NCI-H1694 treated with DMSO at 0.1 percent for 48 hours (cell line): ENCODE measurements at places on chromosomes 3 and 15.

- DNase-seq, result no peak
These were observed 5.6 kb downstream of the TP53BP1 start for GRCh38 chr15:43487271-43487895.

- DNase-seq, result no peak
These were observed 287.7 kb downstream of the RORA start for GRCh38 chr15:60941448-60941847.

- DNase-seq, result no peak
These were observed 2.2 kb downstream of the PLSCR1 start for GRCh38 chr3:146542179-146542578.

GRCh38 chr3:3212781-3213440 is 33.4 kb upstream of the CRBN start:
- no peak for DNase-seq

DNA sequence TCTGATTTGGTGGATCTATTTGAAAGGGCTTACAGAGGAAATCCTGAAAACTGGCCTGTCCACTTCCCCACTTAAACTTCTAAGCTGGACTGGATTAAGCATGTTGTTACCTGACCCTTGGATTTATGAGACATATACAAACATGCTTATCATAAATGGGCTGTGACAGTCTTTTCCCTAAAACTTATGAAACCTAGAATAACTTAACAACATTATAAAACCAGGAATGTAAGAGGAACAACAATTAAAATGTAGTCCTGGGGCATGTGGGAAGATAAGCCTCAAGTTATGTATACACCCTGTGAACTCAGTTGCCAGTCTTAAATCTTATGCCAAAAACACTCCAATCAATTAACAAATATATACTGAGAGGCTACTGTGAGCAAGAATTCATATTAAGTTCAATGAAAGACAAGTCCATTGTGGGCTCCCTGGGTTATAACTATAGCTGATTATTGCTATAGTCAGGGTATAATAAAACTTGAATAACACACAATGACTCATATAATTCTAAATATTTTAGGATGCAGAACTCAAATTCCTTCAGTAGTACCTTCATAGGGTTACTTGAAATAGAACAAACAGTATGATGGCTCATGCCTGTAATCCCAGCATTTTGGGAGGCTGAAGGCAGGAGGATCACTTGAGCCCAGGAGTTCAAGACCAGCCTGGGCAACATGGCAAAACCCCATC is 87.2 kb upstream of the PPIB start:
- DNase-seq, result no peak

- DNase-seq, result peak; percentile 30
These were observed 1.5 kb downstream of the TYRO3 start for GRCh38 chr15:41560572-41560874.

DNA sequence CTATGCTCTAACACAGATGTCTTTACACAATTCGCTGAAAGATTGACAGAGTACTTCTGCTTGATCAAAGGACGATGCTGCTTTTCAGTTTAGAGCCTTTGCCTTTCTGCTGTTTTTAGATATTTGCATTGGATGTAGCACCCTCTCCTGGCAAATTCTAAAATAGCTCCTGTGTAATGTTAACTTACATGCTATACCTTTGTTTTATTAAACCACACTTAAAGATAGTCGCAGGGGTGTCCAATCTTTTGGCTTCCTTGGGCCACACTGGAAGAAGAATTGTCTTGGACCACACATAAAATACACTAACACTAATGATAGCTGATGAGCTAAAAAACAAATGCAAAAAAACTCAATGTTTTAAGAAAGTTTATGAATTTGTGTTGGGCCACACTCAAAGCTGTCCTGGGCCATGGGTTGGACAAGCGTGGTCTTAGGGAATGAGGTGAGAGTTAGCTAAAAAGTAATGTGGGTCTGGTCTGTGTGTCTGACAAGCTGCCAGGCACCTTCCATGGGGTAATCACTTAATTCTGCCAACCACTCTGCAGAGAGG is 62.9 kb downstream of the ATG7 start:
- DNase-seq, result peak; percentile 27

DNA sequence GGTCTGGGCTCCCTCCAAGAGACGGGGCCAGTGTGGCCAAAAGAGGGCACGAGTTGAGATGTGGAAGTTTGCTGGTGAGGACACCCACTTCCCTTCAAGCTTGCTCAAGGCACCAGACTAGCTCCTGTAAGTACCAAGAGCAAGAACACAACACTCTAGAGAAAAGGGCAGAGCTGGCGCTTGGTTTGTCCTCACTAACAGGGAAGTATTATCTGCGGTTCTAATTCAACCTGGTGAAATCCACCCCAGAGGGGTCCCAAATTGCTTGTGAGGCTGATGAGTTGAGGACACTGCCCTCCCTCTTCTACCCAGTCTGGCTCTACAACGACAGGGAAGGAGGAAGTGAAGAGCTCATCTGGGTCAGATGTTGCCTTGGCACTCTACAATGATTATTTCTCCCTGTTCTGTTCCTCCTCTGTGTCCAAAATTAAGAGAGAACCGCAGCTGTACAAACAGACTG is 16.9 kb upstream of the FSIP1 start:
- DNase-seq, result no peak

GRCh38 chr3:40741729-40742128 is 217.0 kb downstream of the ZNF621 start:
- DNase-seq, result no peak

DNA sequence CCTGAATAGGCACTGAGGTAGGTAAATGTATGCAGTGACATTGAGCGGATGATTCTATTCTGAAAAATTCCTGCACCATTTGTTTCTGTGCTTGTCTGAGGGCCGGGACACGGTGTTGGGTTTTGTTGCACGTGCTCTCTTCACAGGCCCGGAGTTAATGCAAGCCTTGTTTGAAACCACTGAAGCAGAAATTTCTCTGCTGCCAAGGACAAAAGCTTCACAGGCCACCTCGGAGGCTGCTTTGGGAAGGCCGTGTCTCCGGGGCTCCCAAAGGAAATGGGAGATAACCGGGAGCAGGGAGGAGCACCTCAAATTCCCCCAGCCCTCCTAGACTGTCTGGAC is 179.4 kb downstream of the OPA1 start:
- no peak for DNase-seq

DNA sequence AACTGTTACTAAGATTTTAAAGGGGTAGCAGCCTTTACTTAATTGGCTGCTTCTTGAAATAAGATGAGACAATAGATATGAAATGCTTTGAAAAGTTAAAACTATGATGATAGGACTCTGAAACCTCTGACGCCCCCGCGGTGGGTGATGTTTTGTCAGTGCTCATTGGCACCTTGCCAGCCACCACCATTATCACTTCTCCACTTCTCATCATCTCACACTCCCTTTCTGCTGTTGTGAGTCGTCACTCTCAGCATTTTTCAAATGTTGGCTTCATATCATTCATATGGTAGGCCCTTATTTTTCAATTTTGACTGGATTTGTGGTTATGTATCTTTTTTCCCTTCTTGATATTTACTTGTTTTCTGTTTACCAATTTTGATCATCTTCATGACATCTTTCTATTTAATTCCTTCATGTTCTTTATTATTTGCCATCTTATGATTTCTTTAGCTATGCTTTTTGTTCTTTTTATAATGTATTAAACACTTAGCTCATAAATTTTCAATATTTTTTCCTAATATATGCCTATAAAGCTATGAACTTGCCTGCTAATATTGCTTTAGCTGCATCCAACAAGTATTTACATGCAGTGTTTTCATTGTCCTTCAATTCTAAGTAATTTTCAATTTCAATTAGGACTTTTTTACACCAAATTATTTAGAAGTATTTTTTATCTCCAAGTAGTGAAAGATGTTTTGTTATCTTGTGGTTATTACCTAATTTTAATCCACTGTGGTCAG is 30.3 kb upstream of the SKOR1 start:
- no peak for DNase-seq

- DNase-seq, result no peak
These were observed 57.1 kb downstream of the TP63 start for GRCh38 chr3:189688262-189688661.

- DNase-seq, result no peak
These were observed 3.9 kb upstream of the CACNA1D start for GRCh38 chr3:53490459-53490968.

DNA sequence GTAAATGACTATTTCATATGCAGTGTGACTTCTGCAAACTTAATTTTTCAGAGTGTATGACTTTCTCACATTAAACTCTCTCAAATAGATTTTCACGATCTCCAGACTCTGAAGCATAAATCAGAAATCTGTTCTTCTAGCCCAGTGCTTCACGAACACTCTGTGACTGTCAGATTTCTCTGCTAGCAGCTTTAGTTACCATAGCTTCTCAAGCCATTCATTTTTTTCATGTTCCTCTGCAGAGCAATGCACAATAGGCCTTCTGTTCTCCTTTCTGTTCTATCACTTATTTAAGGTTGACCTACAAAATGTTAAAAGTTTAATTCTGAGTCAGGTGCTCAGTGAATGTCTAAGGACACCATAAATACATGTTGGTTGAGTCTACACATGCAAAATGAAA is 1102.2 kb downstream of the TUSC7 start:
- DNase-seq, result no peak

DNA sequence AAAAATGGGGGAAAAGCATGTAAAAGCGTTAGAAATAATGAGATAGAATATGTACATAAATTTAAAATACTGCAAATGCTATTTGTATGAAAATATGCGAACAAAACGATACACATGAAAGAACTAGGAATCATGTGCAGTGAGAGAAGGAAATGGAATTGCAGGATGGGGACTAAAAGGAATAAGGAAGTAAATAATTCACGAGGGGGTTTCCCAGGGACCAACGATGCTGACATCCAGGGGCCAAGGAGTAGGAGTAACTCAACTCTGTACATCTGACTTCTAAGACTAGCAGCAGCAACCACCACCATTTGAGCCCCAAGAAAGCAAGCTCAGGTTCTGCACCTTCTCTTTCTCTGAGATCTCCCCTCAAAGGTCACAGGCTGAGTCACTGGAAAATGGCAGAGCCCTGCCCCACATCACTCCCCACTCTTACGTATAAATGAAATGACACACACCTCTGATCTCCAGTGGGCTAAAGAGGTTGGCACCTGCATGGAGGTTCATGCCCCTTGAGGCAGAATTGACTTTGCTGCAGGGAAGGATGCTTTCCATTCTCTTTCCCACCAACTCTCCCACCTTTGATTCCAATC is 100.0 kb upstream of the DLG1 start:
- DNase-seq, result no peak

GRCh38 chr3:118842147-118842863 is 192.3 kb downstream of the IGSF11 start:
- DNase-seq, result no peak

DNA sequence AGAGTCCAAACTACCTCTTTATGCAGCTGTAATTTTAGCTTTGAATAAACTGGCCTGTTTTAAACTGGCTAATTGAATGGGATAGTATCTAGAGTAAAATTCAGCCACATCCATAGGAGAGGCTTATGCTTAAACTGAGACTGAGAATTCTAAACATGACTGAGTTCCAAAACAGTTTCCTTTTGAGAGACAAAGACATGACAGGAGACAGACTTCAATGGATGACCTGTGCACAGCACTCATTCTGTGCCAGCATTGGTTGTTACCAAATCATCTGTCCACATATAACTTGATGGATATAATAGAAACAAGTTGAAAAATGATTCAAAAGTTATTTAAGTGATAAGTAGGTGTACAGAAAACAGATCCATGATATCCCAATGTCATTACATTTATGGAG is 20.9 kb downstream of the IL12A start:
- DNase-seq, result no peak

- no peak for DNase-seq
These were observed 204.4 kb upstream of the C2CD4B start for GRCh38 chr15:62369454-62369853.

DNA sequence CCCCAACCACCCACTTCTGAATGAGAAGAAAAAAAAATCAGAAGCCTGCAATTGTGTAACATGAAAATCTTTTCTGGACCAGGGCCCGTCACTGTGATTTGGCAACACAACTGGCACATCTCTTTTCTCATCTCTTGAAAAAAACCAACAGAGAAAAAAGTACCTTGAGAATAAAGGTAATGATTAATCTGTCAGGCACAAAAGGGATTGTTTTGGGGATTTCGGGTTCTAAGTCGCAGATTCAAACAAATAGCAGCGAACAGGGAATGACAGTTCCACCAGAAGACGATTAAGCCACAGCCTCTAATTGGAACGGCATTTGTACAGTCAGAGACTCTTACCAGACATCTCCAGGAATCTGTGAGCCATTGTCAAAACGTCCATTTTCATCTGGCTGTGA is at the start of gene AQP9:
Gene AQP9, plus strand, starts transcription at position 276 of the 400 bp plus-strand sequence. CDS start 185 bp downstream, outside the sequence.
- DNase-seq, result no peak

GRCh38 chr3:45178183-45179023 is 32.2 kb upstream of the CDCP1 start:
- DNase-seq, result no peak

- no peak for DNase-seq
These were observed 163.8 kb downstream of the ZIC1 start for GRCh38 chr3:147572970-147573340.

DNA sequence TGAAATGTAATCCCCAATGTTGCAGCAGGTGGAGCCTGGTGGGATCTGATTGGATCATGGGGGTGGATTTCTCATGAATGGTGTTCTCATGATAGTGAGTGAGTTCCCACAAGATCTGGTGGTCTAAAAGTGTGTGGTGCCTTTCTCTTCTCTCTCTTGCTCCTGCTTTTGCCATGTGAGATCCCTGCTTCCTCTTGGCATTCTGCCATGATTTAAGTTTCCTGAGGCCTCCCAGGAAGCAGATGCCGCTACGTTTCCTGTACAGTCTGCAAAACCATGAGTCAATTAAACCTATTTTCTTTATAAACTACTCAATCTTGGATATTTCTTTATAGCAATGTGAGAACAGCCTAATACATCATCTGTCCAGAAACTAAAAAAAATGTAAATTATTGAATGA is 298.3 kb downstream of the MEX3B start:
- DNase-seq, result no peak

DNA sequence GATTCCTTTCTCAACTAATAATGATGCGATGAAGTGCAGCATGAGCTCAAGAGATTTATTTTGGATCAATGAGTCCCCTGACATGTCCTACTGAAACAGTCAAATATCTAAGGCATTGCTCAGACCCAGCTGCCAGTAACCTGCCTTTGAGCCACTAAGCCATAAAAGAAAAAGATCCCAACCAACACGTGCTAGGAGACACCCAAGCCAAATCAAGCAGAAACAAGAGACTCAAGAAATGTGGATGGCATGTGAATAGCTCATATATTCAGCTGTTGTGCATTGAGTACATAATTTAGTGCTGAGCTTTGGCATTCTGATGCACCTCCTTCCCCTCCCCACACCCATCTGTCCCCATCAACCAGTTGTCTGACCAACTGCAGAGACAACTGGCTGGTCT is 29.2 kb downstream of the GJD2 start:
- DNase-seq, result no peak

GRCh38 chr3:32376115-32376514 is 15.5 kb upstream of the CMTM7 start:
- no peak for DNase-seq
